ENCODE measurements at places on chromosomes 2 and 18.
A peak's percentile ranks its signal among the peaks of the same experiment; 100 is the strongest.

GRCh38 chr18:64712035-64712434 lies 563.1 kb upstream of the LINC00305 start:
- no peak for DNase-seq

DNA sequence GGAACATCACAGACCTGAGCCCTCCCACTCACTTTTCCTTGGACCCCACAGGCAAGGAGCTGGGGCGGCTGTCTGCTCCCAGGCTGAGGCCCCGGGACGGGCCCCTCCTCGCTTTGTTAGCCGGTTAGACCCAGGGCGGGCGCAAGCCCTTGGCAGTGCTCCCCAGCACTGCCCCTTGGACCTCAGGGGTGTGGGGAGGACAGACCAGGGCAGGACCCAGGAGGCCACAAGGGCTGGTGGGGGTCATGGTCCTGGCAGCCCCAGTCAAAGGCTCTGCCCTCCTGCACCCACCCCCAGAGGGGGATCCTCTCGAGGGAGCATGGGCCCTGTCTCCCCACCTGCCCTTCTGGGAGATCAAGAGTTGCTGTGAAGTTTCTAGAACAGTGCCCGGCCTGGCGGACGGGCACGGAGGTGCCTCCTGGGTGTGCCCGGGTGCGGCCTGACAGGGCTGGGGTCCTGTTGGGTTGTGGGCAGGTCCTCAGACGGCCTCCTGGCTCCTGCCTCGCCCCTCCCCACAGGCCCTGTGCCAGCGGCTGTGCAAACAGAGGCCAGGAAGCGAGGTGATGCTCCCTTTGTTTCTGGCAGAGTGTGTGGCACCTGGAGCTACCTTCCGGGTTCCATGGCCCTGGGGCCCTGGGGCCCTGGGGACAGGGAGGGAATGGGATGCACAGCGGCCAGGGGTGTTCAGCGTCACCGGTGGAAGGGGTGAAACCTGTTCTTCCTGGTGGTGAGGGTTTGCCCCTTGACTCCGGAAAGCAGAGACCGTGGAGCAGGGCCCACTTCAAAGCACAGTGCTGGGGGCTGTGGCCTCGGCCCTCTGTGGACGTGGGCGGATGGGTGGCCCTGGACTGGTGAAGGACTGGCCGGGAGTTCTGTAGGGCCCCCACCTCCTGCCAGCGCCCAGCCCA lies 2.9 kb upstream of the GAL3ST2 start:
- DNase-seq, result peak; percentile 54

DNA sequence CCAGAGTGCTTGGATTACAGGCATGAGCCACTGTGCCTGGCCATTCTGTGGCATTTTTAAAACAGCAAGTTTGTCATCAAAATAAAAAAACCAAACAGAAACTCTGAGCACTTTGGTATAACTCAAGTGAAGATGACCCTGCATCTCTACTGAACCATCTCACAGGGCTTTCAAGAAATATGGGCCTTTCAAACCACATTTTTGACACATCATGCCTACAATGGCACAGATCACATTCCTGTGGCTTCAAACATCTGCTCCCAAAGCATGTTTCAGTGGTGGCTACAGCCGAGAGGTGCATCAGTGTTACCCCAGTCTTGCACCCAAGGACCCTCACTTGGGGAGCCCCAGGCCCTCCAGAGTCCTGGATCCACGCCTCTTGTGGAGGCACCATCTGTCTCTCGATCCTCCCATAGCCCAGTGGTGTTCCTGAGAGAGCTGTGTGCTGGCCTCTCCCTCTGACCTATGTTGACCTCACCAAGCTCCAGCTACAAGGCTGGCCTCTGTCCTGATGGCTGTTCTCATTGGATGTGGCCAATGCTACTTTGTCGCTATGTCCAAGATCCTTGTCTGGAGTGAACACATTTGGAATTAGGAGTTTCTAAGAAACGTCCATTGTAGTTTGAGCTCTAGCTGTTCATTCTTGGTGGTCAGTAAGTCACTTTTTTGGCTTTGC lies 55.2 kb upstream of the RALBP1 start:
- DNase-seq, result no peak

GRCh38 chr2:38856165-38856564 lies 19.6 kb downstream of the DHX57 start:
- DNase-seq, result no peak

- no peak for DNase-seq
These were observed 237.8 kb downstream of the LRRTM4 start for GRCh38 chr2:77284353-77284752.

DNA sequence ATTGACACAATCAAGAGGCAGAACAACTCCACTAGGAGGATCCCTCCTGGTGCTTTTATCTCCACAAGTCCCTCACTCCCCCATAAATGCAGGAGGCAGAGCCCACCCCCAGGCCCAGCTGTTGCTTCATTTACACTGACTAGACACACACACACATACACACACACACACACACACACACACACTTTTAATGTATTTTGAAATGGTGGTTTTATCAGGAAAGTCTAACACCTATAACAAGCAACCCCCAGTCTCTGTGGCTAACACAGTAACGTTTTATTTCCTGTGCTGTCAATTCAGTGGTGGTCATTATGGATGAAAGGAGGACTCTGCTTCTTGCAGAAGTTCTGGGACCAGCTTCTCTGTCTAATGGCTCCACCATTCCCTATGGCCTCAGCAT lies 125.4 kb upstream of the FOSL2 start:
- DNase-seq, result no peak

- no peak for DNase-seq
These were observed 4.1 kb downstream of the MGAT4A start for GRCh38 chr2:98726735-98727368.

DNA sequence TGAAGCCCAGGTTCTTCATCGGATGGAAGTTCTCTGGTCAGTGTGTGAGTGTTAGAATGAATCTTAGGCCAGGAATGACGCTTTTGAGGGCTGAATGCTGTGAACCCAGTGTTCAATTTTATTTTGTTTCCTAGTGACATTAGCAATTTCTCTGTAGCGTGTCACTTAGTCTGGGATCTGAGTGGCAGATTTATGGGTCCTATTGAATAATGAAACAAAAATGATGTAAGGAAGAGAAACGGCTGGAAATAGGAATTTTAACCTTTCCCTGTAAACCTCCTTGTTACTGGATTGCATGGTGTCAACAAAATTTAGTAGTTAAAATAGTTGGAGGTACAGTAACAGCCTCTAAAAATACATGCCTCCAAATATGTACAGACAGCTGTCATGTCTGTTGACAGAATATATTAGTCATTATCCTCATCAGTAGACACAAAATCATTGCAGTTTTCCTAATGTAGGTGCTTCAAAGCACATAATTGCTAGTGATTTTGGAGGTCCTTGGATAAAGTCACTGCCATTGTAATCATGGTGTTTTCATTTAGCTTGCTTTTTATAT lies 223.8 kb upstream of the SPRED2 start:
- no peak for DNase-seq

- DNase-seq, result no peak
These were observed 447.5 kb downstream of the TNS1 start for GRCh38 chr2:217555081-217555876.

GRCh38 chr18:62183578-62184195 lies 3.2 kb downstream of the PIGN start:
- no peak for DNase-seq

DNA sequence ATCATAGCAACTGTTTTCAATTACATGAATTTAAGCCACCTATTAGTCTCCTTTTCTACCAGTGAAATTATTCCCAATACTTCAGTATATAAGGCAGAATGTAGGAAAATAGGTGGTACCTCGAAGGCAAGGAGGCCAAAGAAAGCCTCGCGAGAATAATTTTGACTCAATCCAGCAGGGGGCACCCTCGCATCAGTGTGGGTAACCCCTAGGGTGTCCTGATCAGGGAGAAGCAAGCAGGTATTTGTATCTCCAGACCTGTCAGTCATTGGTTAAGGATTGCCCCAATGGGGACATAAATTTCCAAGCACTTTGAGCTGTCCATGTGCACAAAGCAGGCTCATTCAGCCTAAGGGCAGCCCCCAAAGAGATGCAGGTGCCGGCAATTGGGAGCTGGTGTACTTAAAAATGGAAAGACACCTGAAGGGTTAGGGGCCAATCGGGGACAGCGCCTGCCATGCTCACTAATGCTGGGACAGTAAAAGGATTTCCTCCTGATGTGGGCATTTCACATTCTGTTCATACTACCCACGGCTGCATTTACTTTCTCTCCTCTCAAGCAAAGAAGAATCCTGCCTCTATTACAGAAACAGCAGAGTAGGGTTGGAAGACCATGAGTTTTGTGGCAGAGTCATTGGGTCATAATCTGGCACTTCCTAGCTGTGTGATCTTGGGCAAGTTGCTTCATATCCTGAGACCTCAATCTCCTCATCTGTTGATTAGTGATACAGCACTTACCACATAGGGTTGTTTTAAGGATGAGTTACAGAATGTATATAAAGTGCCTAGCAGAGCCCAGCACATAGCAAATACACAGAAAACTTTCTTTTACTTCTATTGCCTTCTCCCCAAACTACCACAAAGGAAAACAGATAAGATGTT lies 136.1 kb downstream of the ICOS start:
- no peak for DNase-seq

DNA sequence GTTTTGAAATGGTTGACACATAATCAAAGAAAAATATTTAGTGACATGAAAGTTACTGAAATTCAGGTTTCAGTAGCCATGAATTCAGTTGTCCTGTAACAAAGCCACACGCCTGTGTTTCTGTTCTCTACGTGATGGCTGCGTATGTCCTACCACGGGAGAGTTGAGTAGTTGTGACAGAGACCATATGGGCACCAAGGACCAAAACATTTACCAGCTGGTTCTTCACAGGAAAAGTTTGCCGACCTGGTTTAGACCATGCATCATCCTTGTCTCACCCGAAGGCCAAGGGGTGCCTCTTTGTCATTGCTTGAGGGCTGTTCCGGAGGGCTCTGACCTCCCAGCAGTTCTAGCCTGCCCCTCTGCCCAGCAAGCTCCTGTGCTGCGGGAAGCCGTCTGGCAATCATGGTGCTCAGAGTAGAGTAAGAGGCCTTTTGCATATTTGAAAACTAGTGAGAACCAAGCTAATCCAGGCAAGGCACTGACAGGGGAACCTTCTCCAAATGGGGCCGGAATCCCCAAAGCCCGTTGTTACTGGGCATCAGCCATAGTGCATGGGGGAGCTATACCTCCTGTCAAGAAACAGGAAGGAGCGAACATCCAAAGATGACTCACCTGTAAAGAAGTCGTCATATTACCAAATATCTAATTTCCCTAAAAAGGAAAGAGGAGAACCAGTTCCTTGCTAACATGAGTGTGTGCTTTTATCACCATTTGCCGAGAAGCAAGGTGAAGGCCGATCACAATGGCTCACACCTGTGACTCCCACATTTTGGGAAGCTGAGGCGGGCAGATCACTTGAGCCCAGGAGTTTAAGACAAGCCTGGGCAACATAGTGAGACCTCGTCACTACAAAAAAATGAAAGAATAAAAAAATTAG lies 92.6 kb upstream of the RAB12 start:
- DNase-seq, result no peak

DNA sequence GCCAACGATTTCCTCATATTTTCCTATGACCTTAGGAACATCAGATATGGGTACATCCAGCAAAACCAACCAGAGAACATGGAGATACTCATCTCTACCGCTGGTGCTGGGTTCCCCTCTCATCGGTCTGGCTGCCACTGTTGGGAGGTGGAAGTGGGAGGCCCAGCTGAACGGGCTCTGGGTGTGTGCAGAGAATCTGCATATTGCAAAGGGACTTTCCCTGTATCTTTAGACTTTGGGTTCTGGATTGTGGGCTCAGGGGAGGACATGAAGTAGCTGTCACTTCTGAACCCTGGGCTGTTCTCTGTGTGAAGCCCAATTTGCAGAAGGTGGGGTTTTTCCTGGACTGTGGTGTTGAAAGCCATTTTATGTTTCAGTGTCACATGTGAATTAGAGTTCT lies 30.0 kb downstream of the RAPGEF4 start:
- no peak for DNase-seq

DNA sequence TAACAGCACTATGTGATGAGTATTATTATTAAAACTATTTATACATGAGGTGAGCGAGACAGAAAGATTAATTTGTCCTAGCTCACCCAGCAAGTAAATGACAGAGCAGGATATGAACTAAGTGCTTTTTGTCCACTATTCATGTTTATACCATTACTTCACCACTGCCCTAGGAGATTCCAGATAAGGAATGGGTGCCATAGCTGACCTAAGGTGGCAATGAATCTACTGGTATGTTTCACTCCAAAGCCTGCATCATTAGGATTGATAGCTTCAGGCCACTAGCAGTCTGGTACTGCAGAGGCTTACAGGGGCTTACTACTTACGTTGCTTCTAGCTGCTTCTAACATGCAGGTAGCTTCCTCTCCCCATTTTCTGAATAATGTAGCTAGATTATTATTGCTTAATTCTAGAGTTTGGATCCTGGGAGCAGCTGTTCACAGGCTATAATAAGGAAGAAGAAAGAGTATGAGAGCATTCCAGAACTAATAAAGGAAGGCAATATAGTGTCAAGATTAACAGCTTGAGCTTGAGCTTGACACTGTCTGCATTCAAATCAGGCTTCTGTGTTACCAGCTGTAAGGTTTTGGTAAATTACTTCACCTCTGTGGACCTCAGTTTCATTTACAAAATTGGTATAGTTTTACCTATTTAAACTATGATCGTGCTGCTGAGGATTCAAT lies 153.7 kb downstream of the GALNT3 start:
- no peak for DNase-seq

All from ascending aorta (tissue), 2 donors.